ENCODE measurements at places on chromosomes 5 and 9.

DNA sequence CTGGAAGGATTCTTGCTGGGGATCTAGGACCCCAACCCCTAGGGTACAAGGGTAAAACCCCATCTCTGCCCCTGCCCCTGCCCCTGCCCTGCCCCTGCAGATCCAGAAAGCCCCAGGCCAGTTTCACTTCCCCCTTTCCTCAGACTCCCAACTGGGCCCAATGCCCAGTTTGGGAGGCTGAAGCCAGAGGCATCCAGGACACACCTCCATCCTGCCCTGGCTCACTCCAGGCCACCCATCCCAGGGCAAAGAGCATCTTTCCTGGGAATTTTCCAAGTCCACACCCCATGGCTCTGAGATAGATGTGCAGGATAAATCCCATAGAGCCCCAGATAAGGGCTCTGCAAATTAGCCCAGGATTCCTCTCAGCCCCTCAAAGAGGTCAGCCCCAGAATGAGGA is 17.4 kb downstream of the CNTFR start:
- no peak for DNase-seq

GRCh38 chr5:59321642-59322041 is 571.9 kb downstream of the PDE4D start:
- DNase-seq = no peak

GRCh38 chr5:134567641-134568336 is 42.3 kb downstream of the JADE2 start:
- DNase-seq = no peak

- no peak for DNase-seq
These were observed 7.4 kb downstream of the SEMA5A start for GRCh38 chr5:9538504-9538903.

DNA sequence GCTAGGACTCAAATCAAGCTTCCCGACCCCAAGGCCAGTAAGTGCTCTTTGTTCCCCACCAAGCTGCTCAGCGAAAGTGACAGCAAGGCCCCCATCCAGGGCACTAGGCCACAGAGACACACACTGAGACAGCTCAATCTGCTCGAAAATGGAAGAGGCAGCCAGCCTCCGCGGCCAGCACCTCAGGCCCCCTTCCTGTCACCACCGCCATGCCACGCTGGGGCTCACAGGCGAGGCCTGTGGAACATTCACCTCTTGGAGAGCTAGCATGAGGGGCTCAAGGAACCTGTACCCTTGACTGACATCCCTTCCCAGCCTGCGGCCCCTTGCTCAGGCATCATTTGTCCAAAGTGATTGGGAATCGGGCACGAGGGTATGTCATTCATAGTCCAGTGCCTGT is 71.4 kb downstream of the PAX5 start:
- DNase-seq = no peak

GRCh38 chr5:139413963-139414362 is 10.1 kb upstream of the SPATA24 start:
- DNase-seq = no peak

GRCh38 chr5:83362526-83362925 is 109.0 kb upstream of the VCAN start:
- no peak for DNase-seq

GRCh38 chr5:174348311-174348981 is 302.9 kb downstream of the NSG2 start:
- no peak for DNase-seq

DNA sequence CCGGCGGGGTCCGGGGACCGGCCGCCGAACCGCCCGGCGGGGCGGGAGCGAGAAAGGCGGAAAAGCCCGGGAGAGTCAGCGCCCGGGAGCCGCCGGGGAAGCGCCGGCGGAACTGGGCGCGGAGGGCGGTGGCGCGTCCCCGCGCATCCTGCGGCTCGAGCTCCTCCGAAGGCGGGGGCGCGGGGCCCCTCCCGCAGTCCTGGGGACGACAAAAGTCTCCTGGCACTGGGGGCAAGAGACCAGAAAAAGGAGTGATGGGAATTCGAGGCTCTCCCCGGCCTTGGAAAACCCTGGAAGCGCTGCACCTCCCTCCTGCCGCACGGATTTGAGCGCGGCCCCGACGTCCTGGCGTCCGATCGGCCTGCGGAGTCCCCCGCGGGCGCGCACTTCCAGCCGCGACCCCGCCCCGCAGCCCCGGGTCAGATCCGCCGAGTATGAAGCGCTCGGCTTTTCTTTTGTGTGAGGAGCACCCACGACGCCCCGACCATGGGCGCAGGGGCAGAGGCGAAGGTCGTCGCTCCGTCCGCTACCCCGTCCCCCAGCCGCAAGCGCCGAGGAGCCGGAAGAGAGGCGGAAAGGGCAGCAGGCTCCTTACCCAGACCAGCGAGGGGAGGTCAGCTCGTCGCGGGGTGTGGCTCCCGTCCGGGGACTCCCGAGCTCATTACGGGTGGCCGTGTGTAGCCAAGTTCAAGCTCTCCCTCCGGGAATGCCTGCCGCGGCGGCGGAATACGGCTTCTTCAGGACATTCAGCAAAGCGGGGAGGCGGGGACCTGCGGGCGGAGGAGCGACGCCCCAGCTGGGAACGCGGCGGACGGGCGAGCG is at the start of gene EPB41L4A:
Gene EPB41L4A (minus strand): TSS at position 114 of the 822 bp plus-strand sequence. CDS start 238 bp downstream, outside the sequence.
- no peak for DNase-seq

- DNase-seq = no peak
These were observed 672 bp downstream of the MSANTD3 start for GRCh38 chr9:100427366-100428263.

GRCh38 chr5:178353461-178353860 is 120.9 kb upstream of the PHYKPL start:
- DNase-seq = no peak

DNA sequence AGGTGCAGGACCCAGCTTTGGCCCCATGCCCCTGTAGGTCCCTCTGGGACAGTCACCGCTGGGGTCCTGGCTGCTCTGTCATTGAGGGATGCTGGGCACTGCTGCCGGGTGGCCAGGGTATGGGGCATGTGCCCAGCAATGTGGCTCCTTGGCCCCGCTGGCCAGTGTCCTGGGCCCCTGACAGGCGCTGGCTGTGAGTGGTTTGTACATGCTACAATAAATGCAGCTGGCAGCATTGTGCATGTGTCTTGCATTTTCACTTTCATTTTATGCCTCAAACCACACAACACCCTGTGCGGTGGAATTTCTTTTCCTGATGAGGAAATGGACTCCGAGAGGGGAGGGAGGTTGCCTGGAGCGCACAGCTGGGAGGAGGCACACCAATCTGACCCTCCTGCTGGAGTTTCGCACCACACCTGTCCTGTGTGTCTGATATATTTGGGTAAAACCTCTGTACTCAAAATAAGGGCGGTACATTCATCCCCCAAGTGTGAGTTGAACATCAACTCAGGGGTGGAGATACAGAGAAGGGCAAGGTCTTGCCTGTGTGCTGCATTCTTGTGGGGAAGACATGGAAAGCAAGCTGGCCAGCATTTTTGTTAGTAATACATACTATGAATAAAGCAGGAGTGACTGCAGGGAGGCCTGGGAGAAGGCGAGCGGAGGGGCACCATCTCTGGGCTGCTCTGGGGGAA is 11.7 kb downstream of the TSPAN17 start:
- no peak for DNase-seq

- DNase-seq = no peak
These were observed 71.3 kb upstream of the FCN2 start for GRCh38 chr9:134809292-134809691.

GRCh38 chr5:179345433-179346321 is at the start of gene ADAMTS2:
Gene ADAMTS2 (minus strand): TSS chr5:179345461. CDS start chr5:179345328, 133 bp downstream.
- DNase-seq = no peak

DNA sequence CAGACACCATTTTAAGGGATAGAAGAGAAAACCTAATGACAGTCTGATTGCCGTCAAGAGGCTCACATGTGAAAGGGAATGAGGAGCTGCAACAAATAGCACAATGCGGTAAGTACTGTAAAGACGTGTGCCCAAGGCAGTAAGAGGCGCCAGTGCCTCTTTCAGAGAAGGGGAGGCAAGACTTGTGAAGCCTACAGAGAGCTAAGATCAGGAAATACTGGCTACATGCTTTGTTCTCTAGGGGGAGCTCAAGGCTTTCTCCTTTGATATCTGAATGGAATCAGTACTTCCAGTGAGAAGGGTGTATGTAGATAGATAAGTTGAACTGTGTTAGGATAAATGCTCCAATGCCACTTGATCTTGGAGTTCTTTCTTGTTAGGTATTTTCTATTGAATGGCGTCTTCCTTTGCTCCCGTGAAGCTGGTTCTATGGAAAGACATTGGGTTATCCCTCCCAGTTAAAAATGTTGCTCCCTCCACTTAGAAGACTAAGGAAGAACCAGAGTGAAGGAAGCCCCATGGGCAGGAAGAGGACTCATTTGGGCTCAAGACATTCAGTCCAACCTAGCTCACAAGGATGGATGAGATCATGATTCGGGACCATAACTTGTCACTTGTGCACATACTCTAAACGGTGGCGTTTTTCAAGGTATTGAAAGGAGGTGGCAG is 23.5 kb upstream of the ALDOB start:
- no peak for DNase-seq

GRCh38 chr9:114276908-114277821 is 45.7 kb upstream of the ORM1 start:
- no peak for DNase-seq

- DNase-seq = no peak
These were observed 43.8 kb upstream of the SUSD1 start for GRCh38 chr9:112218908-112219307.

GRCh38 chr5:177545487-177546257 is 8.7 kb downstream of the FAM193B start:
- no peak for DNase-seq

DNA sequence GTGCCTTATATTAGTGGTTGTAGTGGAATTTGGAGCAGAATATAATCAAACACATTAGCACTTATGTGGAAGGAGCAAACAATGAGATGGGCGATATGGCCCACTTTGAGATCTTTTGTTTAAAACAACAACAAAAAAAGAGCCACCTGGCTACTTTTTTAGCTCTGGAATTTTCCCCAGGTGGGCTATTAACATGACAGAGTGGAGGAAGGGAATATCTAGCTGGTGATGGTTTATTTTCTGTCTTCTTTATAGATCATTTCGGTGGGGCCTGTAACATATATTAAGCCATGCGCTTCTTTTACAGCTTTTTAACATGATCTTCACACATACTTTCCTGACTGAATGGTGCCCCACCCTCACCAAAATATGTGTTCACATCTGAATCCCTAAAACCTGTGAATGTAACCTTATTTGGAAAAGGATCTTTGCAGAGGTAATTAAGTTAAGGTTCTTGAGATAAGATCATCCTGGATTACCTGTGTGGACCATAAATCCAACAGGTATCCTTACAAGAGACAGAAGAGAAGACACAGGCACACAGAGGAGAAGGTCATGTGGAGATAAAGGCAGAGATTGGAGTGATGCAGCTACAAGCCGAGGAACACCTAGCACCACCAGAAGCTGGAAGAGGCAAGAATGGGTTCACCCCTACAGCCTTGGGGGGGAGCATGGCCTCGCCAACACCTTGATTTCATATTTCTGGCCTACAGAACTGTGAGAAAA is 16.6 kb upstream of the ENTREP1 start:
- no peak for DNase-seq

DNA sequence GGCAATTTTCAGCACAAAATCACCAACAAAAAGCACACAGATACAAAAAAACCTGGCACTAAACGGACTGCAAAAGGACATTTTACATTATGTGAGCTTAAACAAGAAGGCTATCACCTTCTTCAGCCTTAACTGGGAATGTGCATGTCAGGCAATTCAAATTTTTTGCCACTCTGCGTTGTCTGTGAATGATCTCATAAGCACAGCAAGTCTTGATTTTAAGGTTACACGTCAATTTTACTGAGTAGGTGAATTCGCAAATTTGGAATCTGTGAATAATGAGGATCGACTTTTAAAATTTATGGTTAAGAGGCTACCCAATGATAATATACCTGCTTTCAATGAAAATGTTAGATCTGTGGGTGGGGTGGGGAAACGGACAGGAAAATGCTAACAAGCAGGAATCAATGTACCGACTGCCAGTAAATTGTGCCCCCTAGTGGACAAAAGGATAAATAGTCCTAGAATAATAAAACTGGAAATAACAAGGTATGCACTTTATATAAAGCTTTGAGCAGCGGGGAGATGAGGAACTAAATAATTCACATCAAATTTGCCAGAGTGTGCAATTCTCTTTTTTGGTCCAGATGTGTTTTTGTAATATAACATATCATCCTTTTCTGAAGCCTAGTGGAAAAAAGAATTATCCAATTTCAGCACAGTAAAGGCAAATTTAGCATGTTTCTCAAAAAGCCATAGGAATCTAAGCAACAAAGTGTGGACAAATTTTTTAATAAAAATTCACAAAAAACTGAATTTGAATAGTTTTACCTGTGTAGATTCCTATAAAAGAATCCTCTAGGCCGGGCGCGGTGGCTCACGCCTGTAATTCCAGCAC is 20.5 kb downstream of the EQTN start:
- no peak for DNase-seq

GRCh38 chr5:103741984-103742383 is 179.4 kb upstream of the NUDT12 start:
- DNase-seq = no peak

DNA sequence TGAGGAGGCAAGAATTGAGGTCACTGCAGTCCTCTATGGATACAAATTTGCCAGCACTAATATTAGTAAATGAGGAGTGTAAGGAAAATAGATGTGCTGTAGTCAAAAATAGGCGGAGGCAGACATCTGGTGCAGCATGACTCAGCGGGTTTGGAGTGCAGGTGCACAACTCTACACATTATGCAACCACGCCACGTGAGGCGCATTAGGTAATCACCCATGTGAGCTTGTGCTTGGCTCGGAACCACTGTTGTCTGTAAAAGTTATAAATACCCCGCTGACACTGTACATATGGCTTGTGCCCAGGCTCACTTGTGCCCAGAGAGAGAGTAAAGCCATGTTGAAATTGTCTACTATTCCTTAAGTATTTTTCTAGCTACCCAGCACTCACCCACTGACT is 623.5 kb upstream of the NUDT12 start:
- no peak for DNase-seq

DNA sequence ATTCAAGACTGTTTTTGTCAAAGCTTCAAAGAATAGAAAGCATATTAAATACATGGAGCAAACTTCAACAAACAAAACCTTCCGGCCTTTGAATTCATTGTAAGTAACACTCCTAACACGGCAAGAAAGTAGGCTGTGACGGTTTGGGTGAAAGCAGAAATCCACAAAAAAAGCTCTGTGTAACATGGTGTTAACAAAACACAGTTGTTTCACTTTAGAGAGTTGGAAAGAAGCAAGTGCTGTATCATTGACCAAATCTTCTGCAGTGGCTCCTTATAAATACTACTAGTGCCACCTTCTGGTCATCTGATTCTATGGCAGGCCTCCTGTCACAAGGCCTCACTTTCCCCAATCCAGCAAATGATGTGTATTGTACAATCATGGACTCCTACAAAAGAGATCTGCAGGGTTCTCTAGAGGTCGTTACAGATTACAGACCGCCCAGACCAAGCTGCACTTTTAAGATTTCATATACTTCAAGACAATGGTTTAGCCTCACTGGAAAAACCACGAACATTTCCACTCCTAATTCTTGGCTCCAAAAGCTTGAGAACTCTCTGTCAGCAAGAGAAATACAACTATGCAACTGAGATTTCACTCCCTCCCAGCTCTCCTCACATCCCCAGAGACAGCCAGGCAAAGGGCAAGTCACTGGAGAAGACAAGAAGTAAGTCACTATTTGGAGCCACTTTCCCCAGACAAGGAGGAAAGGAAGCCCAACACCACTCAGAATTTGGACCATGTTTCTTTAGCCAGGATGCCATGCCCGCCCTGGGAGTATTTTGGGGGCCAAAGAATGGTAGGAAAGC is 196.2 kb downstream of the DTWD2 start:
- no peak for DNase-seq
